AG04449 (cell line): ENCODE measurements at places on chromosomes 1 and 21.

DNA sequence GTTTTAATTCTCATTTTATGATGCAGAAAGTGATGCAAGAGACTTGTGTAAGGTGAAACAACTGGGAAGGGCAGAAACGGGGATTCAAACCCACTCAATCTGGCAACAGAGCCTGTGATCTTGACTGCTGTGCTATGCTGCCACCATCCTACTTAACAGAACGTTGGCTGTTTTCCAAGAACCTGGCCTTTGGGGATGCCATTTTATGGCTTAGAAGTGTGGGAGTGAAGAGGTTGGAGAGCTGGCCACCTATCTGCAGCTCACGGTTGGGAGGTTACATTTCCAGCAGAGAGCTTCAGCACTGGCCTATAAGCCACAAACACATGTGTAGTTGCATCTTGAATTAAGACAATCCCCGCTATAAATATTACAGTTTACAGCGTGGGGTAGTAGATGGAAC is 235.3 kb downstream of the PRDM2 start:
- no peak for DNase-seq

DNA sequence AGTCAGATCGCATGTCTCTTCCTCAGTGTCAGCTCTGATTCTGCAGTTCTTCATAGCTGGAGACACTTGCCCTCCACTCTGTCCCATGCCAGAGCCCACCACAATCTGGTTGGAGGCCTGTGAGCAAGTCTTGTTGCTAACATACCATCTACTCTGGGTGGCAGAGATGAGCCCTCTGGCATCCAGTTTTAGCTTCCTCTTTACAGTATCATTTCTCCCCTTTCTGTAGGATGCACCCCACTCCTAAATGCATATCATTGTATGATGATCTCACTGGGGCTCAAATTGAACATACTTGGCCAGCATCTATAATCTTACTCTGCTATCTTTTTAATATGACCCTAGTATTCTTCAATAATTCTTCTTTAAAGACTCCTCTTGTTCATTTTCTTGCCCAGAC is 16.9 kb downstream of the PCNX2 start:
- DNase-seq: no peak

DNA sequence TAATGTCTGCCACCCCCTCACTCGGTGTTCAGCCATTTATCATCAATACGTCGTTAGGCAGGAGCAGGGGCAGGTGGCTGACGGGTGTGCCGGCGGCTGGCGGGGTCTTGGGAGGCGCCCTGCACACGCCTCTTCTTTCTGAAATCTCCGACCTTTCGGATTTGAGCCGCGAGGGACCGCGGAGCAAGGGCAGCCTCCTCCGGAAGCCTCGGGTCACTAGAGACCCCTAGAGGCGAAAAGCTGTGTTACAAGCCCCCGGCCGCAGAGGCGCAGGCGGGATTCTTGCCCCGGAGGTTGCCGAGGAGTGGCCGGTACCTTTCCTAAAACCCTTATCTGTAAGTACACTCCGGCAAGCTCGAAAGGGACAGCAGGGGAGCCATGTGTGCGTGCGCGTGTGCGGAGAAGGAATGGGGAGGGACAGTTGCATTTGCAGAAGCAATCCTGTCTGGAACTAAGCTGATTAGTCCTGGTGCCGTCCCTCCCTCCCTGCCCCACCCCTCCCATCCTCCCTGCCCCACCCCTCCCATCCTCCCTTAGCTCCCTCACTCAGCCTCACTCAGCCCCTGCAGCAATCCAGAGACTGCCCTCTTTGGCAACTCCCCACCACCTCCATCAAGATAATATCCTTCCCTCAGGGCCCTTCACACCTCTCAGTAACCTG is 11.0 kb downstream of the BRINP2 start:
- DNase-seq: no peak

- no peak for DNase-seq
Observed at GRCh38 chr21:23217597-23217996, 2219.4 kb downstream of the NCAM2 start.

GRCh38 chr1:116089870-116090269 is 21.3 kb upstream of the MAB21L3 start:
- DNase-seq: no peak

DNA sequence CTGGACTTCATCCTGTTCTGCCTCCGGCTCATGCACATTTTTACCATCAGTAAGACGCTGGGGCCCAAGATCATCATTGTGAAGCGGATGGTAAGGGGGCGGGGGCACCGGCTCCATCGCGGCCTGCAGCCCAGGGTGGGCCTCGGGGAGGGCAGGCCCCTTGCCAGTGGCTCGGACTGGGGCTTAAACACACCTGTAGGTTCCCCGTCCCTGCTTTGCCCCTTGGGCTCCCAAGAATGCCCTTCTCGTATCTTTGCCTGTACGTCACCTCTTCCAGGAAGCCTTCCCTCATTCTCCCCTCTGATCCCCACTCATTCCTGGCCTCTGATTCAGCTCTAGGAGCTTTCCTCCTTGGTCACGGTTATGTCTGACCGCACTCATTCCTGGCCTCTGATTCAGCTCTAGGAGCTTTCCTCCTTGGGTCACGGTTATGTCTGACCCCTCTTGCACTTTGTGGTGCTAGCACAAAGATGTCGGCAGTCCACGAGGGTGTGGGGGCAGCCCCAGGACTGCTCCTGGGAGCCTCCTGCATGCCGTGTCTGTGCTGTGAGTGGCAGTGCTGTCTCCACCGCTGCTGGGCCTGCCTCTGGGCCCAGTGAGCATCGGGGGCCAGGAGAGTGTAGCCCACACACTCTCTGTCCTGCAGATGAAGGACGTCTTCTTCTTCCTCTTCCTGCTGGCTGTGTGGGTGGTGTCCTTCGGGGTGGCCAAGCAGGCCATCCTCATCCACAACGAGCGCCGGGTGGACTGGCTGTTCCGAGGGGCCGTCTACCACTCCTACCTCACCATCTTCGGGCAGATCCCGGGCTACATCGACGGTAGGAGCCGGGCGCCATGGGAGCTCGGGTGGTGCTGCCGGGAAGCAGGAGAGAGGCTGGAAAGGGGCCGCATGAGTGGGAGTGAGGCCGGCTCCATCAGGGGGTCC is 49.1 kb upstream of the LRRC3 start:
- DNase-seq: no peak

DNA sequence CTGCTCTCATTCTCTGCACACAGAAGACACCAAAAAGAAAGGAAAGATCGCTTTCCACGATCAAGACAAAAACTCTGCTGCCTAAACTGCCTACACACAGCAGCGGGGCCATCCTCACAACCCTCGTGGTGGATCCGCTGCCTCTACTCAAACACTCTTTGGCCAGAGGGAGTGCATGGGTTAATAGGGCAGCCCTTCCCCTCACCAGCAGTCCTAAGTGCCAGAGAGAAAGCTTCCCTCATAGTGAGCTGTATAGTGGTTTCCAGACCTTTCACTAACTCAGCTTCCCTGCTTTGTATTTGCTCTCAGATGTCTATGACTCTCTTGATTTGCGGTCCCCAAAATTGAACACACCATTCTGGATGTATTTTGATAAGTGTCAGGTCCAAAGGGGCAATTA is 30.9 kb downstream of the GPR161 start:
- DNase-seq: no peak
